ENCODE measurements at places on chromosomes 11 and 22.

GRCh38 chr22:43829904-43830851, 18.1 kb upstream of the EFCAB6 start:
- no peaks in the 10 kb centered on the region for H3K36me3 ChIP-seq
- H3K4me3 ChIP-seq: no peak overlapping the region

DNA sequence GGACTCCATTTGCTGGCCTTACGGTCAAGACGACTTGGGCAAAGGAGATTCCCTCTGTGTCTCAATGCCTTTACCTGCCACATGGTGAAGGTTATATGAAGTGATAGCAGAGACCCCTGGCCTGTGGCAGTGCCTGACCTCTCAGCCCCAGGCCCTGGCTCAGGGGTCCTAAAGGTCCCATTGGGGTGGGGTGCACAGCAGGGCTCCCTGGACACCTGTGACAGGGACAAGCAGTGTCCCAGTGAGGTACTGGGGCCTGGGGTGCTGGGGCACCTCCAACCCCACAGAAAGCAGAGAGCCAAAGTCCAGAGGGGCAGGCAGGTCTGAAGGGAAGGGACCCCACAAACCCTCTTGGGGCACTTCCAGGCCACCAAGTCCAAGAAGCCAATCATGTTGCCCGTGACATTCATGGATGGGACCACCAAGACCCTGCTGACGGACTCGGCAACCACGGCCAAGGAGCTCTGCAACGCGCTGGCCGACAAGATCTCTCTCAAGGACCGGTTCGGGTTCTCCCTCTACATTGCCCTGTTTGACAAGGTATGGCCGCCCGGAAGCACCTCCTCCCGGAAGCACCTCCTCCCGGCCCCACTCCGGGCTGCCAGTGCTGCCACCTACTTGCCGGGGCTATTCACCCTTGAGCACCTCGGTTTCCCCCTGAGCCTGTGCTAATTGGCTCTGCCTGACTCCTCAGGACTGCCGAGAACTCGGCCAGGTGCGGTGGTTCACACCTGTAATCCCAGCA, 62.5 kb downstream of the MYO7A start:
- H3K4me3 ChIP-seq: no peak overlapping the region
- H3K36me3 ChIP-seq: no peaks in the 10 kb centered on the region
- H3K27me3 ChIP-seq: no peaks in the 10 kb centered on the region

DNA sequence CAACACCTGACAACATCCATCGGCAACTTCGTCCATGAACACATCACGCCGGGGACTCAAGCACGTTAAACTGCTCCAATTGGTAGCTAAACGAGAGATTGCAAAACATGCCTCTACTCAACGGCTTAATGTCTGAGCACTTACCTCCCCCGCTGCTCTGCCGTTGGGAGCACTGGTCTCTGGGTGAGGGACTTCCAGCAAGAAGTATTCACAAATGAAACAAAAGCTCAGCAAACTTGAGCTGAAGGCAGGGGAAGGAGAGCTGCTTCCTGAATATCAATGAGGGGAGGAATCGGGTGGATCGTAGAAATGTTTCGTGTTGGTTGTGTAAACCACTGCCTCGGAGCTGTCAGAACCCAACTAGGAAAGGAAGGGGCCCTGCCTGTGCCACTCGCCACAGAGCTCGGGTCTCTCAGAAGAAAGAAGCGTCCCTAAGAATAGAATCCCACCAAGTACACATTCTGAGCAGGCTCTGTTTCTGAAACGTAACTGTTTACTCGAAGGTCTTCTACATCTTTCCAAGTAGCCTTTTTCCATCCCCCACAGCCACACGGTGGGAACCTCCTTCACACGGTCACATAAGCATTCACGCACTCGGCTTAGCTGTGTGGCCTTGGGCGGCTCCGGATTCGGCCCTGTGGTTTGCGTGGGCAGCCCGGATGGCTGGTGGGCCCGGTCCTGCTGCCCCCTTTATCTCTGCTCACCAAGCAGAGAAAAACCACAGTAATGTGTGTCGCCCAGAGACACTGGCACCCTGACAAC, at the start of gene MLC1:
TSS of gene MLC1 (minus strand) at position 216 of the 762 bp plus-strand sequence. CDS start 524 bp downstream, outside the sequence.
- peak within 1 kb of the TSS; percentile 53 for H3K4me3 ChIP-seq
- no peaks in the 10 kb centered on the region for H3K36me3 ChIP-seq
- no peaks in the 10 kb centered on the region for H3K4me1 ChIP-seq
- no peak for DNase-seq

- H3K27me3 ChIP-seq: peaks cover 4% of the 10 kb centered on the region
- H3K4me1 ChIP-seq: peaks cover 10% of the 10 kb centered on the region
- H3K27ac ChIP-seq: no peak overlapping the region
- H3K4me3 ChIP-seq: no peak overlapping the region
These were observed 42.7 kb downstream of the NECTIN1 start for GRCh38 chr11:119686177-119686882.

DNA sequence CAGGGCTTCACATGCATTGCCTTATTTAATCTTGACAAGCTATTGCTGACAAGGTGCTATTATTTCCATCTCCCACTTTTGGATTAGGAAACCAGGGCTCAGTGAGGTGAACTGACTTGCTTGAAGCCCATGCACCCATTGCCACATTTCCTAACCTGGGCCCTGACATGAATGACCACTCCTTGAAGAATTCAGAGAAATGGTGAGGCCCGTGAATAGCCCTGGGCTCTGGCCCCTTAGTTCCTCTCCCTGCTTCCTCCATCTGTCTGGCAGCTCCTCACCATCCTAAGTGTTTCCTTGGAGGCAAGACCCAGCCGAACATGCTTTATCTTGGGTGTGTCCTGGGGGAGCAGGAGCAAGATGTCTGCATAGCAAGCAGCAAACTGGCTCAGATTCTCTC, 56.1 kb upstream of the NECTIN1 start:
- no peaks in the 10 kb centered on the region for H3K36me3 ChIP-seq
- no peak overlapping the region for H3K4me3 ChIP-seq
- H3K27ac ChIP-seq: no peak overlapping the region
- no peaks in the 10 kb centered on the region for H3K27me3 ChIP-seq
- no peak for DNase-seq

DNA sequence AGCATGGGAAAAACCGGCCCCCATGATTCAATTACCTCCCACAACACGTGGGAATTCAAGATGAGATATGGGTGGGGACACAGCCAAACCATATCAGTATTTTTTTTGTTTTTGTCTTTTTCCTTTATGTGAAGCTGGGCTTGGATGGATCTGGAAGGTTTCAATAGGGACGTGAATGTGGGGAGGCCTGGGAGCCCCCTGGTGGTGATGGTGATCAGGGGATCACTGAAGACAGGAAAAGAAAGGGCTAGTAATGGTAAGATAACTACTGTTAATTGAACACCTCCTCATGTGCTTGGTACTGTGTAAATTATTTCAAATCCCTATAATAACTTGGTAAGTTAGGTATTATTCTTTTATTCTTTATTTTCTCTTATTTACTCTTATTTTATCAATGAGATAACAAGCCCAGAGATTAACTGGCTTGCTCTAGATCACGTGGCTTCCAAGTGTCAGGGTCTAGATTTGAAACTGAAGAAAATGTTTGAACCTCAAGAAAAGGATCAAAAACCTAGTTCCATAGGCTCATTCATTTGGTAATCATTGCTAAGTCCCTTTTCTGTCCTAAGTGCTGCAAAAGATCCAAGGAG, 364.2 kb downstream of the TENM4 start:
- no peaks in the 10 kb centered on the region for H3K4me1 ChIP-seq
- H3K4me3 ChIP-seq: no peak overlapping the region
- H3K27me3 ChIP-seq: no peaks in the 10 kb centered on the region

DNA sequence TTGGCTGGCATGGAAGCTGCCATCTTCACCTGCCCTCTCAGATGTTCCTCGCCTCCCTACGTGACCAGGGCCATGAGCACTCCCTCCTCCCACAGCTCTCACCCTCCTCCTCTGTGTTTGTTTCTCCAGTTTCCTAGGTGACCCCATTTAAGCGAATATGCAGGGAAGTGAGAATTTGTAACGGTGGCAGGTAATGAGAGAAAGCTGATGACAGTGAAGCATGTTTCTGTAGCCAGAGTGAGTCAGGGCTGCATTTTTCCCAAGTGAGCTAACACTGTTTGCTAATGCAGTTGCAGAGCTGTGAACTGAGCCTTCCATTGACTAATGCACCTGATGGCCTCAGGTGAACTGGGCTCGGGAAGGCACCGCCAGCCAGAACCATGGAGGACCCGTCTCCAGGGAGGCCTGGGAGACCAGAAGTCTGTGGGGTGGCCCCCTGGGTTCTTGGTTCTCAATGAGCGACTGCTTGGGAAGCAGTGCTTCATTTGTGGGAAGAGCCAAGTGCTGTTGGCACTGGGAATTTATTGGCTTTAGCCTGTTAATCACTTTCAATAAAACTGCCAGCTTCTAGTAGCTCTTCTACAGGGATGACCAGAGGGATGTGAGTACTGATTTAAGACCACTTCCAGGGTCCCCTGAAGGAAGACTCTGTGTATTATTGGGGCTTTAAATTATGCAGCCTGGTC, 64.5 kb downstream of the BARX2 start:
- no peak overlapping the region for H3K4me3 ChIP-seq
- no peak overlapping the region for H3K27ac ChIP-seq
- H3K36me3 ChIP-seq: no peaks in the 10 kb centered on the region
- no peaks in the 10 kb centered on the region for H3K4me1 ChIP-seq

GRCh38 chr11:85755701-85756100, 55.2 kb downstream of the SYTL2 start:
- H3K27me3 ChIP-seq: no peaks in the 10 kb centered on the region
- H3K4me1 ChIP-seq: peaks cover 89% of the 10 kb centered on the region
- DNase-seq: no peak

- H3K4me1 ChIP-seq: peaks cover 8% of the 10 kb centered on the region
- no peaks in the 10 kb centered on the region for H3K27me3 ChIP-seq
- no peaks in the 10 kb centered on the region for H3K36me3 ChIP-seq
- H3K4me3 ChIP-seq: peak overlapping the region; percentile 41
These were observed 533 bp downstream of the SERGEF start for GRCh38 chr11:18012122-18012905.

DNA sequence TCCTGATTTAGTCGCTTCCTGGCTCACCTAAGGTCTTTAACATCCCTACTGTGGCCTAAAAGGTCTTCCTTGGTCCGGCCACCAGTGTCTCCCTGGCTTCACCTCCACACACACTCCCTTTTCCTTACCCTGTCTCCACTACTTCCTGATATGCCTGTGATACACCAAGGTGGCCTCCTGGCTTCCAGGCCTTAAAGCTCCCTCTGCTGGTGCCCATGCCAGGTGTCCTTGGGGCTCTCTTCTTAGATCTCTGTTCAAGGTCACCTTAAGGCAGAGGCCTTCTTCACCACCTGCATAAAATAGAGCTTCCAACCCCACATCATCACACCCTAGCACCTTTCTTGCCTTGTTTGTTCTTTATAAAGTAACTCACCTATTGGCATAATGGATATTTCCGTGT, 787.7 kb downstream of the NTM start:
- H3K27ac ChIP-seq: no peak overlapping the region
- no peak for DNase-seq
- no peaks in the 10 kb centered on the region for H3K4me1 ChIP-seq
- no peaks in the 10 kb centered on the region for H3K36me3 ChIP-seq
- no peak overlapping the region for H3K4me3 ChIP-seq

GRCh38 chr11:28009996-28010395, 98.0 kb downstream of the KIF18A start:
- H3K4me3 ChIP-seq: no peak overlapping the region
- no peak overlapping the region for H3K27ac ChIP-seq
- H3K36me3 ChIP-seq: no peaks in the 10 kb centered on the region
- no peak for DNase-seq
- no peaks in the 10 kb centered on the region for H3K4me1 ChIP-seq

- no peaks in the 10 kb centered on the region for H3K36me3 ChIP-seq
- no peak overlapping the region for H3K27ac ChIP-seq
- H3K27me3 ChIP-seq: no peaks in the 10 kb centered on the region
These were observed 15.7 kb upstream of the IL10RA start for GRCh38 chr11:117970400-117971024.

DNA sequence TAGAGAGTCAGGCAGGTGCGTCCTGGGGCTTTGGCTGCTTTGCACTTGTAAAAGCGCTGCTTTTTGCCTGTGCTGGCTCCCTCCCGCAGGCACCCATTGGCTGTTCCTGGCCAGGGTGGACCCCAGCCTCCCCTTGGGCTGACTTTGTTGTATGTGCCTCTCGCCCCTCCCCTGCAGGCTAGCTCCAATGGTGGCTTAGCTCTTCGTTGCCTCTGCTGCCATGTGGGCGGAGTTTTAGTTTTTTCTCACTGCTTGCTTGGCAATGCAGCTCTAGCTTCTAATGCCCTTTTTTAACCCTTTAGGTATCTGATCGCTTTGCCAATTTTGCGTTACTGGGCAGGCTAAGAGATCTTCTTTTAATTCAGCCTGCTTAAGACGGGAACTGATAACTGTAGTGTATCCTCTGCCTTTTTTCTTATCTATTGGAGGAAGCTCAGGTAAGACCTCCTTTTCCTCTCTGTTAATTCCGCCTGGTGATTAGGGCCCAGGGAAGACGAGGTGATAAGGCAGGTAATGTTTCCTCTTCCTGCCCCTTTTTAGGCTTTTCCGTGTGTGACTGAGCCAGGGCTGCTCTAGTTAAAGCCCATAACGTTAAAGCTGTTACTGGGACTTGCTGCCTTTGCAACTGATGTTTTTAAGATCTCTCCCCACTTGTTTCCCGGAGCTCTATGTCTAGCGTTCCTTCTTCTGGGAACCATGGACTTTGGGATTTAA, 11.7 kb upstream of the GLYATL1 start:
- DNase-seq: no peak
- H3K4me3 ChIP-seq: peak overlapping the region; percentile 42
- no peaks in the 10 kb centered on the region for H3K36me3 ChIP-seq
- H3K4me1 ChIP-seq: peaks cover 8% of the 10 kb centered on the region

- no peaks in the 10 kb centered on the region for H3K27me3 ChIP-seq
- H3K27ac ChIP-seq: no peak overlapping the region
- H3K36me3 ChIP-seq: no peaks in the 10 kb centered on the region
These were observed 557.3 kb upstream of the ANO5 start for GRCh38 chr11:21635394-21636145.

DNA sequence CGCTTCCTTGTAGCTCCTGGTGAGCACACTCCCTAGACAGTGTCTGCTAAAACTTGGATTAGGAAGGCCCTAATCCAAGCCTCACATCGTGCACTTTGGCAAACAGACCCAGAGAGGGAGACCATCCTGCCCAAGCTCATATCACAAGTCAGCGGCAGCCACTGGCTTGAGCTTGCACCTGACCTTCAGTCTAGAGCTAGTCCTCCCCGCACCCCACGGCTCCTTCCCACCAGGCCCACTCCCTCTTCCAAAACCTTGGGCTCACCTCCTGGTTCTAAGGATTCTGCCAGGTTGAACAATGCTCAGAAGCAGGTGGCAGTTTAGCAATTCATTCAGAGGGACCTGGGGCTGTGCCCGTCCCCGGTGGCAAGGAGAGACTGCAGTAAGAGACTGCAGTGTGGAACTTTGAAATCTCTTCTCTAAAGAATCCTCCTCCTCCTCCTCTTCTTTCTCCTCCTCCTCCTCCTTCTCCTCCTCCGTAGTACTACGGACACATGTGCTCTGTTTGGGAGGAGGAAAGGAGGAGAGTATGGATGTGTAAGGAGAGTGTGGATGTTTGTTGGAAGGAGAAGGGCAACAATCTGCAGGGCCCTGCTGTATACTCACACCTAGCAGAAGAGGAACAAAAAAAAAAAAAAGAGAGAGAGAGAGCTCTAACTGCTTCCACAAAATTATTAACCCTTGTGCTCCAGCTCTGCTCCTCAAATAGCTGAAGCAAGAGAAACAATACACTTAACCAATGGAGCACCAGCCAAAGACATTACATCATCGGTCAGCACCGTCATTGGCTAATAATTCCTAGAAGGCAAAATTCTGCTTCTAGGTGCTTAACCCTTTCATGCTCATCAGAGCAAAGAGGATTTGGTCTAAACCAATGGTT, 6.0 kb downstream of the SYN3 start:
- no peak for DNase-seq
- no peaks in the 10 kb centered on the region for H3K4me1 ChIP-seq
- H3K27ac ChIP-seq: no peak overlapping the region
- H3K4me3 ChIP-seq: no peak overlapping the region

- peaks cover 19% of the 10 kb centered on the region for H3K27me3 ChIP-seq
- H3K4me1 ChIP-seq: no peaks in the 10 kb centered on the region
- no peak overlapping the region for H3K27ac ChIP-seq
These were observed 4.2 kb downstream of the SHANK2 start for GRCh38 chr11:71248251-71248570.

All from CD8-positive, alpha-beta memory T cell (primary cell).